H1 (cell line): ENCODE measurements at places on chromosomes 5 and 9.

- no peak for DNase-seq
Observed at GRCh38 chr5:99248066-99248465, 319.3 kb upstream of the CHD1 start.

- no peak for DNase-seq
Observed at GRCh38 chr5:109328626-109329025, 81.1 kb downstream of the PJA2 start.

DNA sequence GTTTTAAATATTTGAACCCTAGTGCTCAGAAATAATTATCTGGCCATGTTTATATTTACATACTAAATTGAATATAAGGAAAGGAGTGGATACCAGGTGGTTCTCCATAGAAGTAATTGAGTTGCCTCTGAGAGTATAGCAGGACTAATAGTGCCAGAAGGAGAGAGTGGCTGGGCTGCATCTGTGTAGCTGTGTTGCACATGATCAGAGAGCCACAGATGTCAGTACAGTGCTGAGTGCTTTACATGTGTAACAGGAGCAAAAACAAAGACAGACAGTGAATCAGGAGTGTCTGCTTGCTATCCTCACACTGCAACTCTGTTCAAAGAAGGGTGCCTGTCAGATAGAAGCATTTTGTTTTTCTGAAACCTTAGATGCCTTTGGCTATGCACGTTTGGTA, 353.9 kb upstream of the PAPPA start:
- no peak for DNase-seq

DNA sequence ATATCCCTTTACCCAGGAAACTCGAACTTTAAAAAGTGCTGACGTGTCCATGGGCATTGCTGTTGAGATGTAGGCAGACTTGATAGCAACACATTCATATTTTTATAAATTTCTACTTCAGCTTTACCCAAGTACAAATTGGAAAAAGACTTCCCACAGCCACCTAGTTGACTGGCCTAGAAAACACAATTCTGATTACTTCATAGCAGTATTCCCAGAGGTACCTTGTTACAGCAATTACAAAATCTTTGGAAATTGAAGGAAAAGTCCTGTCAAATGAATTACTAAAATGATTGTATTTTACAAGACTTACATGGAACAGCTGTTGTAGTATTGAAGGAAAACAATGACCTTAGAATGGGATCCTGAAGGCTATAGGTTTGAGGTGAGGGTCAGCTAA, 130.7 kb upstream of the NREP start:
- no peak for DNase-seq

DNA sequence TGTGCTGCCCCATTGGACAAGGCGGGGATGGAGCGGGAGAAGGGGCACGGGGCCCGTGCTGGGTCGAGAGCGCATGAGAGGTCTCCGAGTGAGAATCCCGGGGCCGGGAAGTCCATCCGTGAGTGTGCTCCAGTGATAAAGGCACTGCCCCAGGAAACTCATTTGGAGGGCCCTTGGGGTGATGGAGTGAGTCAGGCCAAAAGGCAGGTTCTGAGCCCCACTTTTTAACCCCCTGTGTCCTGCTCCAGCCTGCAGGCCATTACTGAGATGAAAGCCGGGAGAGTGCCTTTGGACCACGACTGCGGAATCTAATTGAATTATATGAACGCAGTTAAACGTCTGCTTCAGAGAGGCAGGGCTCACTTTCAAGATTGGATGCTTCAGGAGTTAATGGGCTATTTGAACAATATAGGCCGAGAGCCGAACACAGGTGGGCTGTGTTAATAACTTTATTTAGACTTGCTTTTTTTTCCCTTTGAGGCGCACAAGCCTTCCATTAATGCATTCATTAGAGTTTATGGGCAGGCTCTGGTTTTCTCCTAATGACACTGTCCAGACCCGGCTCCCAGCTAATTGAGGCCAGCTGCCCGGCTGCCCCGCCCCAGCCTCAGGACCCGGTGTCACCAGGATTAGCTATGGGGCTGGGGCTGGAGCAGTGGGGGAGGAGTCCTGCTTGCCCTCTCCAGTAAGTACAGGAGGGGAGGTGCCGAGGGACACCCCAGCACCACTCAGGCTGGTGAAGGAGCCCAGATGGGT, 79.1 kb upstream of the LMX1B start:
- no peak for DNase-seq

DNA sequence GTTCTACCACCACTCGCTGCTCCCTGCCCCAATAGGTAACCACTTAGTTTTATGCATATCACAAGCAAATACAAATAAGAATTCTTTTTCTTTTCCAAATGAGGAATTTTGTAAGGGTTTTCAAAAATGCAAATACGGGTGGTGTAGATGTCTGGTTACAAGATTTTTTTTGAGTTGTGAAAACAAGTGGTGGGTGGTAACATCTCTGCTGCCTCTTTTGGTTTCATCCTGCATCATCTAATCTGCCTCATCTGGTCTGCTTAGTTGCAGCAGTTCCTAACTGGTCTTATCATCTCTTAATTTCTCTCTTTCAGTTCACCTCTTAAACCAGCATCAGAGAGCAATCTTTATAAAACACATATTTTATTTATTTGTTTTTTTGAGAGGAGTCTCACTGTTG, 5.3 kb downstream of the NFX1 start:
- no peak for DNase-seq

DNA sequence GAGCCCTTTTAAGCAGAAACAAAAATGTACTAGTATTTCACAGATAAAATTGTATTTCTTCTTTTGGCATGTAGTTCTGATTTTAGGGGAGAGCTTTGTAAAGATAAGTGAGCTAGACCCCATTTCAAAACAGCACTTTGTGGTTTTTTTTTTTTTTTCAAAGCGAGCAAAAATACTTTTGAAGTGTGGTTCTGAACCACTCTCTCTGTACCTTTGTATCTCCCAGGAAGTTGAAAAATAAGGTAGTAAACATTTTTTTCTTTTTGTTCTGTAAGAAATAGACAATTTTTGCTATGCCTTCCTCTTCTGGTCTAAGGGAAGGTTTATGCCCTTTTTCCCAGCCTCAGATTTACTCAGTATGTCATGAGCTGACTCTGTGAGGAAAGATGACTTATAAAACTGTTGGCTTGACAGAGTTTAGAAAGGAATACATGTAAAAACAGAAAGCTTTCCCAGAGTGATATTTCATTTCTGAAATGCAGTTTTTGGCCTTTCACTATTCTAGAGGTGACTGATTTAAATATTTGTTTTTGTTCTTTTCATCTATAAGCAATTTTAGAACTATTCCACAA, 12.5 kb downstream of the ERCC6L2 start:
- no peak for DNase-seq

- DNase-seq = no peak
Observed at GRCh38 chr9:99050292-99050911, 54.5 kb upstream of the TGFBR1 start.

GRCh38 chr9:29332789-29333188, 1759.5 kb upstream of the C9orf72 start:
- DNase-seq = no peak

GRCh38 chr5:141533897-141534296, 45.0 kb downstream of the PCDHGC5 start:
- DNase-seq = no peak

DNA sequence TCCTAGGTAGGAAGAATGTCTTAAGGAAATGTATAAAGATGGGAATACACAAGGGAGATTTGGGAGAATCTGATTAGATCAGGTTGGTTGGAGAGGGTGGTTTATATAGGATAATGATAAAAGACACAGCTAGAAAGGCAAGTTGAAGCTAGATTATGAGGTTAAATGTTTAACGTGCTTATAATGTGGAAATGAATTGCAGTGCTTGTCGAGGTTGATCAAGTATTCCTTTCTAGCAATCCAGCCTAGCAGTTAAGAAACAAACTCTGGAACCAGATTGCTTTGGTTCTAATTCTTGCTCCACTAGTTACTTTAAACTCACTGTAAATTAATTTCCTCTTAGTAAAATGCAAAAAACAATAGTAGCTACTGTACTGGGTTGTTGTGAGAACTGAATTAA, 76.5 kb downstream of the NIPBL start:
- DNase-seq = no peak

DNA sequence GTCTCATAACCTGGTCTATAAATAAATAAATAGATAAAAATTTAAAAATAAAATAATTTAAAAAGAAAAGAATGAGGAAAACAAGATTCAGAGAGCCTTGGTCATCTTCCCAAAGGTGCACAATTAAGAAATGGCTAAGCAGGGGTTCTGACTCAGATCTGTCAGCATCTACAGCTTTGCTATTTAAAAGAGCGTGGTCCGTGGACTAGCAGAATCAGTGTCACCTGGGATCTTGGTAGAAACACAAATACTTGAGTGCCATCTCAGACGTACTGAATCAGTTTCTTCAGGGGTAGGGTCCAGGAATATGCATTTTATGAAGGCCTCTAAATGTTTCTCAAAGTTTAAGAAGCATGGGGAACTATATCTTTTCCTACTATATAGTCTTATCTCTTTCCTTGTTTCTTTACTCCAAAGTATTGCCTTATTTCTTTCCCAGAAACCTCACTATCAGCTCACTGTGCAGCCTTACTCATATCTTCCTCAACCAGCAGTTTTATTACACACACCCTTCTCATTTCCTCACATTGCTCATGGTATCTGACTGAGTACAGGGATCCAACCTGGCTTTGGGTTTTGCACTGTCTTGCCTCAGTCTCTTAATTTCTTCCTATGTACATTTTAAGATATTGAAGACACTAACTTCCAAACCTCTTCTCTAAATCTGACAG, 58.6 kb downstream of the TMC1 start:
- no peak for DNase-seq

DNA sequence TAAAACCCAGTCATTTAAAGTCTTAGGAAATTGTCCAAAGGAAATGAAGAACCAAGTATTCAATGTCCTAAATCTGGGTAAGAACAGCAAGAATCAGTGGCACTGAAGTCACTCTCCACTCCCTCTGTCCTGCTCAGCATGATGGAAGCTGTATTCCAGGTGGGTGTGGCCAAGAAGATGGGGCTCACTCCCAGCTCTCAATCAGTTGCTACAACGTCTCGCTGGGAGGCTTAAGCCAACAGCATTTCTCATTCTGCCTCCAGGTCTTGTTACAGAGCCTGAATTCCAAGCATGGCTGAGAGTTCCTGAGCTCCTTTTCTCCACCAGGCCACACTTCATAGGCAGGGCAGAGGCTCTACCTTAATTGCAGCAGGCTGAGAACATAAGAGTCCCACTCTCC, 41.2 kb upstream of the TRIO start:
- DNase-seq = no peak

DNA sequence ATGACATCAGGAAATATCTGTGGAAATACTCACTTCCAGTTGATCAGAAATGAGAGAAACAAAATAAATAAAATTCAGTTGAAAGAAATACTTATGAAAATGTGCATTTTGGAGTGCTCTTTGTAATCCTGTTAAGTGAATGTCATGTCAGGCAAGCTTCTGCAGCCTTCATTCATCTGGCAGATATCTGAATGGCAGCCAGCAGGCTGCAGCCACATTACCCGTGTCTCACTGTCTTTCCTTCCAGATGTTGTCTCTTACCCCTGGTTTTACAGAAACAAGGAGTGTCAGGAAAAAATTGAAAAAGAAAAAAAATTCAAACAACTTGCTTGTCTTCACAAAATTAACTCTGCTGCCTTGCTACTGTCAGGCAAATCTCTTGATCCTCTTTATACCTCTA, 445.0 kb upstream of the RIOK2 start:
- no peak for DNase-seq

DNA sequence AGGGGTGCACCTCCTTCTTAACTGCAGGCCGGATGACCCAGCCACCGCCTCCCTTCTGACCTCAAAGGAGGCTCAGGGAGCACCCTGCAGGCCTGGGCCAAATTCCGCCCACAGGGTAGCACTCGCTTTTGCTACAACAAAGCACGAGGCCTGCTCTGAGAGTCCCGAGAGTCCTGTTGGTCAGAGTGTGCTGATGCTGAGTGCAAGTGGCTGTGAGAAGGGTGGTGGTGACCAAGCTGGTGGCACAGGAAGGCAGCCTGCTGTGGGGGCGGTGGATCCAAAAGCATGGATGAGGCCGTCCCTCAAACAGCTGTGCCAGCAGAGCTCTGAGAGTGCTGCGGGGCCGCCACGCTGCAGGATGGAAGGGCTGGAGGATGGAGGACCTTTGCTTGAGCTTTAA, 101.8 kb downstream of the AK8 start:
- DNase-seq = peak; percentile 31
